ENCODE measurements at places on chromosomes 12 and 14. TPM values are rescaled to one million over a fixed set of nuclear protein-coding genes. Genes with fewer than 3 reads are reported as not detected.

Gene MEG3
- 2,465 TPM for polyA plus RNA-seq

Gene LPAR5
- polyA plus RNA-seq = 1.4 TPM

Gene CCDC38
- not detected for polyA plus RNA-seq

Gene MMP17
- polyA plus RNA-seq = 3.3 TPM

Gene PRH2
- 0.38 TPM for polyA plus RNA-seq

Gene NEUROD4
- polyA plus RNA-seq = not detected

Data from muscle of back (tissue), 13 donors.